NCI-H1092 treated with DMSO at 0.1 percent for 48 hours (cell line): ENCODE measurements at places on chromosomes 11 and 22.

- no peak for DNase-seq
These were observed 436.3 kb downstream of the DYNC2H1 start for GRCh38 chr11:103545551-103545950.

DNA sequence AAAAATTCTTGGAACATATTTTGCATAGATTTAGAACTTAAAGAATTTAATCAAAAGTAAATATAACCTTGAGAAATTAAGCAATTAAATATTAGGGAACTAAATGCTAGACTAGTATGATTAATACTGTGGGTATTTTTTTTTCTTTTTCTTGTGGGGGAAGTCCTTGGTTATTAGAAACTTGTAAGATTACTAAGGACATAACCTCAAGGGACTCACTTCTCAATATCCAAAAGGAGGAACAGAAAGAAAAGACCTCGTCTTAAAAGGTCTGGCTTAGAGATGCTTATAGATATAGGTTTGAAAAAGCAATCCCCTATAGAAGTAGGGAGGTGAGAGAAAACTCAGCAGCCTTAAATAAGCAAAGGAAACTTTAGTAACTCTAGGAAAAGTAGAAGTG lies 368.5 kb downstream of the INSC start:
- no peak for DNase-seq

- DNase-seq: no peak
These were observed 1487.0 kb downstream of the LRRC4C start for GRCh38 chr11:39972461-39972860.

DNA sequence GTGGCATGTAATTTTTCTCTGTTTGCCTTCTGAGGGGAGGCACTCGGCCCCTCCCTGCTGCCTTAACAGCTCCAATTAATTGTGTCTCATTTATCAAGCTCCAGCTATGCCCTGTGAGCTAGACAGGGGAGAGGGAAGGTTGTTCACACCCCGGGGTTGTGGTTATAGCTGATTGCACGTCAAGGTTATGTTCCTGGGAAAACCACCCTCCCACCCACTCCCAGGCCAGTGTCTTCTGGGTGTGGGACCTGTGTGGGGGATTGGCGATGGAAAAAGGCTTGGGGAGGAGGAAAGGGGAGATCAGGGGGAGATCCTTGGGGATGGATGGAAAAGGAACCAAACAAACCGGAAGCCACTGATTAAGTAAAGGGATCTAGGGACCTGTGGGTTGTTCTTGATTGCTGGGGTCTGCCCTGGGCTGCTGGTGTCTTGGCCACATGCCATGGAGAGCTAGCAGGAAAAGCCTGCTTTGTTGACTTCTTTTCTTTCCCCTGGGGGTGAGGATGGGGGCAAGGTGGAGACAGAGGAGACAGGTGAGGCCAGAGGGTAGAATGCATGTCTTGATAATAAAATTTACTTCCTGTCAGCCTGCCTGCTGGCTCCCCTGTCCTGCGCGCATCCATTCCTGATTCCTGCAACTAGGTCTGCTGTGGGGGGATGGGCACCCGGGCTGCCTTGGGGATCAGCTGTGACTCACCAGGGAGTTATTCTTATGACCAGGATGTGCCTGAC lies 13.5 kb upstream of the SORL1-AS1 start:
- DNase-seq: peak; percentile 82

DNA sequence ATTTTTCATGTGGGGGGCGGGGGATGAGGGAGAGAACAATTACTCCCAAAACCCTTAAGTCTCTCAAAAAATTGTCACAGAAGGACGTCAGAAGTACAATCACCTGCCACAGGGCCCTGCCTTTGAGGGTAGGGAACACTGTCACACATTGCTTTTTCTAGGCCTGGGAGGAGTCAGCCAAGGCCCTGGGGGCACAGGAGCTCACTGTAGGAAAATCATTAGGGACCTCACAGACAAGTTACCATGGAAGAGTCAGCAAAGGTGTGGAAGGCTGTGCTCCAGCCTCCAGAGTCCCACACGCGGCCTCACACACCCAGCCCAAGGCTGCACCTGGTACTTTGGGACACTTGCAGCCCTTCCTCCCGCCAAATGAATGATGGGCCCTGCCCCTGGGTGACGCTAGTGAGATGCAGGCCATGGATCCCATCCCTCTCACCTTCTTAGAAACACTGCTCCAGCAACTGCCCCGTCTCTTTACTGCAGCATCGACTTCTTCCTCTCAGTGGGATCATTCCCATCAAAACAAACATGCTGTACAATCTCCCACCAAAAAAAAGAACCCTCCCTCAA lies 3.3 kb downstream of the PLEKHA7 start:
- DNase-seq: no peak

- peak; percentile 35 for DNase-seq
These were observed 230.2 kb downstream of the NTM start for GRCh38 chr11:131600628-131601027.

- DNase-seq: no peak
These were observed 13.9 kb downstream of the NCF4 start for GRCh38 chr22:36874736-36875135.

DNA sequence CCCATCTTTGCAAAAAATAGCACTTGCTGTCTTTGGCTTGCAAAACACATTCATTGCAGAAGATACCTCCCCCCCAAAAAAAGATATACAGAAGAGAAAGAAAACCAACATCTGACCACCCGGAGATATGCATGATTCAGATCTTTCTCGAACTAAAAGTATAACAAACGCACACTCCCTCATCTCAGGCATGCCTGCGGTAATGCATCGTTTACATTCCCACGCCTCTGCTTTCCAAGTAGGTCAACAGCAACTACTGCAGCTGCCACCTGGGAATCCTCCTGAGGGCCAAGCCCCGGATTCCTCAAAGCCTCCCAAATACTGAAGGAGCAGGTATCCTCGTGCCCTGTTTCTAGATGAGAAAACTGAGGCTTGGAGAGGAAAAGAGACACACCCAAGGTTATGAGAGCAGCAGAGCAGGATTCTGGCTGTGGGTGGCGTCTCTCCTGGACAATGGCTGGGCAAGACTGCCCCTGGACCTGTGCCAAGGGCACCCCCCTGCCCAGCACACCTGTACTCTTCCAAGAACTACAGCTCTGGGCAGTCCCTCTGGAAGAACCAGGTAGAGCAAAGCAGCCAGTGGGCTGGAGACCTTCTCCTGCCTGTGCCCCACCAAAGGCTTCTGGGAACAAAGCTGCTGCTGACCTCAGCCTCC lies 38.1 kb downstream of the NUP50 start:
- DNase-seq: no peak

DNA sequence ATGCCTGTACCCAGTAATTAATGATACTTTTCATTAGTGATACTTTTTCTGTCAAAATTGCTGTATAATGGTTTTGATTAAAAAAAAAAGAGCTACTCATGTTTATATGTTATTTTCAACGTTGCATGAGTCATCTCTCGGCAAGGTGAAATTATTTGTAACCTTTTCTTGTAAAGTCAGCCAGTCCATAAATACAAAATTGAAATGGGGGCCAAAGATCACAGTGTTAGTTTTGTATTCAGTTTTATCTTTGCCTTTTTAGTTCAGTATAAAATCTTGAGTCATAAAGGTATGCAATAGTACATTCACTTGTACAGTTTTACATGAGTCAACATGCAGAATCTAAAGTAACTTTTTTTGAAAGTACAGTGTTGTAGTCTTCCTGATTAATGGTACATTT lies 4.3 kb downstream of the ARHGEF12 start:
- no peak for DNase-seq

GRCh38 chr11:113728814-113729213 lies 22.7 kb upstream of the TMPRSS5 start:
- DNase-seq: no peak

GRCh38 chr22:38452373-38453065 lies 2.5 kb downstream of the KCNJ4 start:
- no peak for DNase-seq

- DNase-seq: no peak
These were observed 20.3 kb downstream of the PPP2R1B start for GRCh38 chr11:111745719-111746504.

GRCh38 chr22:30272781-30273601 lies 6.3 kb upstream of the OSM start:
- no peak for DNase-seq

DNA sequence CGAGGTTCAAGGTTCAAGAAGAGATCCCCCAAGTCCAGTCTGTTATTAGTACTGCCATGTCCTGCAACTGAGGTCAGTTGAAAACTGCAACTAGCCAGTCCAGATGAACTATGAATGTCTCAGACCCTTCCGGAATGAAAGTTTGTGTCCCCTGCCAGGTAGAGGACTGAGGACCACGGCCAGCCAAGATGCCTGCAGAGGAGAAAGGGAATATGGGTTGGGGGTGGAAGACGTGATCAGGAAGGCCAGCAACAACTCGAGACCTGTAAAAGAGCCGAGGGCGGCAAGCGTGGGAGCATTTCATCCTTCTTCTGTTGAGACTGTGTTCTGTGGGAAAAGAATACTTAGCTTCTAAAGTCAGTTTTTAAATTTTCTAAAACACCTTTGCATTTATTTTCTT lies 572.4 kb upstream of the B3GAT1 start:
- no peak for DNase-seq

DNA sequence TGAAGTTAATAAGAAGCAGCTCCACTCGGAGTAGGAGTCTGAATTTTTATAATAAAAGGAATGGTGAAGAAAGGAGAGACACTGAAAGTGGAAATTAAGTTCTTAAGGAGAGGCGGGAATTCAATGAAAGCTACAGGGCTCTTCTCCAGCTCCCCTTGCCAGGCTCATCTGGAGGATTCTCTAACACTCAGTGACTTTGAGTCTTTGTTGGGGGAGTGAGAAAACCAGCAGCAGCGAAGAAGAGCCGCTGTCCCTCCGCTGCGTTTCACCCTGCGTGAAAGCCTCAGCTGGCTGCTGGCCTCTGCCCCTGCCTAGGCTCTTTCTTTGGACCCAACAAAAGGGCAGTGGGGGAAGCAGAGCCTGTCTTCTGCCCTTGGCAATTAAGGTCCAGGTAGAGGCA lies 113.0 kb downstream of the NTM start:
- DNase-seq: no peak

GRCh38 chr11:123292647-123293046 lies 97.6 kb upstream of the CLMP start:
- no peak for DNase-seq

DNA sequence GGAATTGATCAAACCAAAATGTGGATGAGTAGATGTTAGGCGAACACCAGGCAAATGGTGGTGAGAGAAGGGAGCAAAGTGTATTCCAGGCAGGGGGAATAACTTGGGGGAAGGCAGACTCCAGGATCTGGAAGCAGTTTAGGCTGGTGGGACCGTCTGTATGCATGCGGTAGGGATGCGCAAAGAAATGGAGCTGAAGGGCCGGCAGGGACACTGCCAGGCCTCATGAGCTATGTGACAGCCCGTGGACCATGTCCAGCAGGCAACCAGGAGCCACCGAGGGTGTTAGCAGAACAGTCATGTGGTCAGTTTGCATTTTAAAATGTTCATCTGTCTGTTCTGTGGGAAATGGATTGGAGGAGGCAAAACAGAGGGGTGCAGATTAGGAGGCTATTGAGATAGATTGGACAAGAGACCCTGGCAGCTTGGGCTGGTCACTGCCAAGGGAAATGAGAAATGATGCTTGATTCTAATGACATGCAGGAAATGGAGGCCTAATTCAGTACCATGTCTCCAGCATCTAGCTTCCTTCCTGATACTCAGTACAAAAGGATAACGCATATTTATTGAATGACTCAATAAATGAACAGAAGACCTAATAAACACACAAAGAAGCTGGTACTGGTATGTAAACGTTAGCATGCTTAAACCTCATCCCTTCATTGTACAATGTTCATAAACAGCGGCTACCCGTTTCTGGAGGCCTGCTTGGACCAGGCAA lies 412.4 kb downstream of the BUD13 start:
- no peak for DNase-seq

DNA sequence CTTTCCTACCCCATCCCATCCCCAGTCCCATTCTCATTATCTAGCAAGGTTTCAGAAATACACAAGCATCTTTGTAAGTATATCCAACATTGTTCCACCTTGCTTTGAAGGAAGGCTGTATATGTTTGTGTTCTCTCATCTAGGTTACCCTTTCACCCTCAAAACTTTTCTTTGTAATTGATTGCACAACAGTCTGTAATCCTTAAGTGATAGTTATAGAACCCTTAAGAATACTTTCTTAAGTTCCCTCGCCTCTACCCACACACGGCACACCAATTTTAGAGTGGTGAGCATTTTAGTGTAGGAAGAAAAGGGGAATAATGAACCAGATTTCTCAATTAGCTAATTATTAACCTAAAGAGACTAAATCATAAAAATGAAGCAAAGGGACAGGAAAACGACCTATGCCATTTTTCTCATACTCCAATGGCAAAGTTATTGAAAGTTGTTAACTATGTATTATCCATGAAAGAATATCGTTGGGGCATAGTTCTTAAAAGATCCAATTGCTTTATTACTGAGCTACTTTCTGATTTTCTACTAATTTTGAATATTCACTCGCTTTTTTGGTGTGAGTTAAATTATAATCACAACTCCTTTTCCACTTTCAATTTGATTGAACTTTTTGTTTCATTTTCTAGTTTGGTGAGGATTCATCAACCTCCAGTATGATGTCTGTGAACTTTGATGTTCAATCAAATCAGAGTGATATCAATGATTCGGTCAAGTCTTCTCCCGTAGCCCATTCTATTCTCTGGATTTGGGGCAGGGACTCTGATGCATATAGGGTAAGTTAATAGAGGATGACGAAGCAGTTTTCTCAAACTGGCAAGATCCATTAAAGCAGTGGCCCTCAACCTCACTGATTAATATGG lies 44.9 kb downstream of the TTC17 start:
- no peak for DNase-seq

- no peak for DNase-seq
These were observed 54.4 kb downstream of the FCHSD2 start for GRCh38 chr11:73087730-73088129.

DNA sequence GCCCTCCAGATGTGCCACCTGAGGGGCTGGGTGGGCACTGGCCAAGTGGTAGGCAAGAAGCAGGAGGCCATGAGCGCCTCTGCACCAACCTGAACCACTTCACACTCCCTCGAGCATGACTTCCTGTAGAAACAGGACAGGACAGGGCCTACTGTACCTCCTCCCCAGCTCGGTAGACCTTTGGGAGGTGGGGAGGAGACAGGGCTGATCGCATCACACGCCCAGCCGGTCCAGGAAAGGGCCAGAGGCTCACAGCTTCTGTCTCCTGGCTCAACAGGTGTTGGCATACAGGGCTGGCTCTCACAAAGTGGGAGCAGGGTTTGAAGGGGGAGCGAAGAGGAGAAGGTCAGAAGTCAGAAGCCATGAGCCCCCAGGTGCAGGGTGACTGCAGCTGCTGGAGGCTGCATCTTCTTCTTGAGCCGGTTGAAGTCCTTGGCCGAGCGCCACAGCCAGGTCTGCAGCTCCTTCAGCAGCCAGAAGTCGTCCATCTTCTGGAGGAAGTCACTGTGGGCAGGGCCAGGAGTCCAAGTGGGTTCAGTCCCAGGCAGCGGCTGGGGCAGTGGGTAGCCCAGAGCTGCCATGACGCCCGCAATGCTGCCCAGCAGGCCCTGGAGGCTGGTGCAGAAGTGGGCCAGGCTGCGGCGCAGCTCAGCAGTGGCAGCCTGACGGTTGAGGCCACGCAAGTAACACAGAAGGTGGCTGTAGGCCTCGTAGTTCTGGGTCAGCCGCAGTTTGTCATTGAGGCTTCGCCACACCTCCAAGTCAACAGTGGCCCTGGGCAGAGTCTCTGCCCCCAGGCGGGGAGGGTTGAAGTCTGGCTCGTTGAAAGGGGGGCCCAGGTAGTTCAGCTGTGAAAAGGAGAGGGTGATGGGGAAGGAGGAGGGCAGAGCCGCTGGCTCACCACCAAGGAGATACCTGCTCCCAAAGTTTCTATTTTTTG lies 8.3 kb downstream of the CLCF1 start:
- DNase-seq: no peak

- no peak for DNase-seq
These were observed 25.3 kb downstream of the STIM1 start for GRCh38 chr11:3880724-3881123.
